ENCODE measurements at places on chromosomes 1 and 21.
A peak's percentile ranks its signal among the peaks of the same experiment; 100 is the strongest.

- no peak for DNase-seq
Observed at GRCh38 chr1:9322661-9323244, 30.1 kb downstream of the SPSB1 start.

DNA sequence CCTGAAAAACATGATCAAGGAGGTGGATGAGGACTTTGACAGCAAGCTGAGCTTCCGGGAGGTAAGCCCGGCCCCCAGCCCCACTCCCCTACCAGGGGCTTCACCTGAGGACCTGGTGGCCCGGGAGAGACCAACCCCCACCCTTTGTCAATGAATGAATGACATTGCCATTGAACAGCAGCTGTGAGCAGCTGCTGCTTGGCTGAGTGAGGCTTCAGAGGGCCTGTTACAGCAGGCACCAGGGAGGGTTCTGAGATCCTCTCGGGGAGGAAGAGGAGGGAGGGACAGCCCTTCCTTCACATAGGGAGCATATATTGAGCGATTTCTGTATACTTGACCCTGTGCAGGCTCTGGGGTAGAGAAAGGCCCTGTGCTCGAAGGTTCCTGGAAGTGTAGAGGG is 12.3 kb upstream of the CTRC start:
- DNase-seq, result no peak

GRCh38 chr1:59143811-59144210 is 153.1 kb upstream of the FGGY start:
- no peak for DNase-seq

GRCh38 chr1:77349275-77349674 is 67.5 kb downstream of the AK5 start:
- no peak for DNase-seq

GRCh38 chr1:48356901-48357300 is 115.1 kb downstream of the SPATA6 start:
- DNase-seq, result no peak

- DNase-seq, result no peak
Observed at GRCh38 chr1:17673329-17674072, 81.6 kb upstream of the ACTL8 start.

DNA sequence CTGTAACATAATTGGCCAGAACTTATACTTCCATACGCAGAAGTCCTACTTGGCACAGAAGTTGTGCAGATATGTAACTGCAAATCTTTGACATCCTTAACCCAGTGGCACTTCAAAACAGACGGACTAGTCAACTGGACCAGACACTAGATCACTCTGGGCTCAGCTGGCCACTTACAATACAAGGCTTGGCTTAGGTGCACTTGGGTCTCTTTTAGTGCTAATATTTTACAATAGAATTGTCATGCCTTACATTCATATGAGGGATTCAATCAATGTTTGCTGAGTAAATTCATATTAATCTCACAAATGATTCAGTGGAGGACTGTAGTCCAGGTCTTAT is 20.1 kb downstream of the XKR8 start:
- no peak for DNase-seq

- DNase-seq, result no peak
Observed at GRCh38 chr1:27779122-27779521, 6.1 kb downstream of the STX12 start.

- DNase-seq, result no peak
Observed at GRCh38 chr1:109499661-109500536, 6.0 kb downstream of the CYB561D1 start.

DNA sequence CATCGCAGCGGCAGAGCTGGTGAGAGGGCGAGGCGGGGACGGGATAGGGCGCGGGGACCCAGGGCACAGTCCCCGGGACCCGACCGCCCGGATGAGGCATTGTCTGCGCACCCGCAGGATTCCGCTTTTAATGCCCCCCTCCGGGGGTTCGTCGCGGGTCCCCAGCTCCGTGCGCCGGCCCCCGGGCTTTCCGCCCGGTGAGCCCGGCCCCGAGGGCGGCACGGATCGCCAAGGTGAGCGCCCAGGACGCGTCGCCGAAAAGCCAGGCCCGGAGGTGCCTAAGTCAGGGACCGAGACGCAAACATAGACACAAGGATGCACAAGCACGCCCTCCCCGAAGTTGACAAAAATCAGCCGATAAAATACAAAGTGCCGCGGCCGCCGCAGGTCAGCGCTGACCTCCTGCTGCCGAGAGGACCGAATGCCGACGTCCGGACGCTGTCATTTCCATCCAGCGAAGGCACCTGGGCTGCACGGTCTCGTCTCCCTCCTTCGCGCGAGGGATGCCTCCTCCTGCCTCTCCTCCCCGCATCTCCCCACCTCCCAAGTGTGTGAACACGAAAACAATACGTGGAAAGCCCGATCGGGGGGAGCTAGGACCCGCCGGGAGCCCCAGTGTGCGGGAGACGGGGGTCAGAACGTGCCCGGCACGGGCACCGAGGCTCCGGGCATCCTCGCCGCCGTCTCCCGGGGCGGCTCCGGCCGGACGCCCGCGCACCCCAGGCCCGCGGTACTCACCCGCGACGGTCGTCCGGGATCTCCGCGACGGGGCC is 101.1 kb upstream of the SOD1 start:
- peak; percentile 1 for DNase-seq

DNA sequence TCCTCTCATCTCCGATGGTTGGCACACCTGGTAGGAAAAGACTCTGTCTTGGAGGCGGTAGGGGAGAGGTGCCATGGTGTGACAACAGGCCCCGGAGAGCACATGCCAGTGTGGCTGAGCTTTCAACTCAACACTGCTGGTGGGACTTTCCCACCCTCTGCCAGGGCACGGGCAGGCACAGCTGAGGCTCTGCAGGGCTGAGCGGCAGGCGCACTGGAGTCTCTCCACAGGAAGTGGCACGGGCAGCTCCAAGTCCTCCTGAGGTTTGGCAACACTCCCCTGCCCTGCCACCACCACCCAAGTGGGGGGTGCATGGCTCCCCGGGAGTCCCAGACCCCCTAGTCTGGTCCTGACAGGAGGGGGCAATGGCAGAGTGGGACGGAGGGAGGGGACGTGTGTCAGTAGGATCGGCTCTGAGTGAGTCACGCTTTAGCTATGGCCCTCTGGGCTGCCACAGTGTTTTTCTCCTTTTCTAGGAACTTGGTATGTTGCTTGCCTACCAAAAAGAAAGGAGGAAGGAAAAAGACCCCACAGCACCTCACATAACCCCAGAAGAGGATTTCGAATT is 27.3 kb upstream of the EVA1B start:
- no peak for DNase-seq

- no peak for DNase-seq
Observed at GRCh38 chr21:37869661-37870060, 46.6 kb downstream of the KCNJ6 start.

- DNase-seq, result no peak
Observed at GRCh38 chr1:220528679-220529501, 954 bp downstream of the MARK1 start.

- DNase-seq, result no peak
Observed at GRCh38 chr1:156488566-156489165, 11.9 kb downstream of the MEF2D start.

DNA sequence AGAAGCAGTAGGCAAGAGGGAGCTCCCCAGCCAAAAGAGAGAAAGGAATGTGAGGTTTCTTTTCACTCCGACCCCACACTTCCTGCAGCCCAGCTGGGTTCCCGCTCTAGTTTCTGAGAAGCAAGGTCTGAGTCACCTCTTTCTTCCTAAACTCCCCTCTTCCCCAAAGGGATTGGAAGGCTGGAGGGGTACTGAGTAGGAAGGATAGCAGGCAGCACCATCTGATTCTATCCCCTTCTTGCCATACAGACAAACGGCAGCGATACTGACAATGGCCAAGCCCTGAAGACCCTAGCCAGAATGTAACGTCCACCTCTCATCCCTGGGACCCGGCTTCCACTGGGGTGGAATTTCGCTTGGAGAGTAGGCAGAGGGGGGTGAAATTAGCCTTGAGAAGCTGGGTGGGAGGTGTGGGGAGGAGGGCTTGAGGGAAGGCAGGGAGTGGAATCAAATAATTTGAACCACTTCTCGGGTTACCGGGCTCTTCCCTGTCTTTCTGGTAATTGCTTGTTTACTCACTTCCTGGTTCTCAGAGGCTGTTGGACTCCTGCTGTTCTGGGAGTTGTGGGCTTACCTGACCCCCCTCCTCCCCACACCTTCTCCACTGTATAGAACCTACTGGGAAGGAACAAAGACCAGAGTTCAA is 13.2 kb downstream of the IER5 start:
- no peak for DNase-seq

- DNase-seq, result no peak
Observed at GRCh38 chr1:159877695-159878444, 15.4 kb upstream of the VSIG8 start.

DNA sequence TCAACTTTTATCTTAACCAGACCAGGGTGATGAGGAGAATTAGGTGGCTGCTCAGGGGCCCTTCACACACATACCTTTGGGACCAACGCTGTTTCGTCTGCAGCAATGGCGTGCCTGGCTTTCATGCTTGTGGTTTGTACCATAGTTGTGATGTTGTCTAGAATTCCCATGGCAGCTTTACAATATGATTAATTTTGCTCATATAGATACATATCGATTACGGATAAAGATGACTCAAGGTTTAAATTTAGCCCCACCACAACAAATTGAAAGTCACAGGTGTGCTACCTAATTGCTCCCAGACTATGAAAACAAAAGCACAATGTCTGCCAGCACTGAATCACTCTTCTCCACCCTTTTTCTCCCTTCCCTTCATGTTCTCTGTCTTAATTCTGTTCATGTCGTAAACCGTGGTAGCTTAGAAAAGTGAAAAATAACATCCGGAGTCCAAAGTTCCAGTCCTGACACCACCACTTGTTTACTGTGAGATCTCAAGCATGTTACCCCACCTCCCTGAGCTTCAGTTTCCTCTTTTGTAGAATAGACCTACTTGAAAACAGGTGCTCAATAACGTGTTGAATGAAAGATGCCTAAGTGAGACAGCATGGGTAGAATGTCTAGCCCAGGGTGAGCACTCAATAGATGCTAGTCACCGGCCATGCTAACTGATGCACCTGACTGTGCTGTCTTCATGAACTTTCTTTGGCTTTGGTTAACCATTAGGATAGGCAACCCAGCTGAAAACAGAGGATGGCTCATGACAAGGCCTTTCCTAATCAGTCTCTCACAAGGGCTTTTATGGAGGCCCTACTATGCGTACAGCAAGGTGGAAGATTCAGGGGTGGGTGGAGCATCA is 22.1 kb upstream of the JUN start:
- no peak for DNase-seq

DNA sequence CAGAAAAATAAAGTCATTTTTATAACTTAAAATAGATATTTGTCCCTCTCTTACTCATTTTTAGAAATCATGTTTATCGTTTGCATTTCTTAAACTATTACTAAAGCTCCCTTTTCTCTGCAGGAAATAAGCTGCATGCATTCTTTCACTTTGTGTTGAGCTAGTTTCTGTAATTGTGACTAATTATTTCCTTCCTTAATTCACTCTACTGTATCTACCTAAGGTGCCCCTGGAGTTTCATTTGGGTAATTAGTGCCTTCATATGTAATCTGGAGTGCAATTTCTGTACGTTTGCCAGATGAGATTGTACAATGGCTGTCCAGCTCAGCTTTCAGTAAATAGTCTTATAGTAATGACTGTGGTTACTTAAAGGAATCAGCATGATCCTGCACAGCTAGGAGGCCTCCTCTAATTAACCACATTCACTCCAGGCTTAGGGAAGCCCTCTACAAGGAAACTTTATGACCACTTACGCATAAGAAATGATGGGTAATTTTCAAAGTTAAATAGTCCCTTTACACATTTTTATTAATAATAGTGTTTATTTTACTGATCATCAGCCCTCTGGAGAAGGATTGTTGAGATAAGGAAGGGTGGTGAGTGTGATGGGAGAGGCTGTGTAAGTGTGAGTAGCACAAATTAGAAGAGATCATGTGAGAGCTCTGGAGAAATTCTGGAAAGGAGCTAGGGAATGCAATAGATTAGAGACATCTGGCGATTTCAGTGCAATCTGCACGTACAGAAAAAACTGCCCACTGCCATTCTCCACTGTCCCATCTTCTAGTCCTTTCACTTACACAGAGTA is 86.8 kb downstream of the LRRC8C start:
- DNase-seq, result no peak

DNA sequence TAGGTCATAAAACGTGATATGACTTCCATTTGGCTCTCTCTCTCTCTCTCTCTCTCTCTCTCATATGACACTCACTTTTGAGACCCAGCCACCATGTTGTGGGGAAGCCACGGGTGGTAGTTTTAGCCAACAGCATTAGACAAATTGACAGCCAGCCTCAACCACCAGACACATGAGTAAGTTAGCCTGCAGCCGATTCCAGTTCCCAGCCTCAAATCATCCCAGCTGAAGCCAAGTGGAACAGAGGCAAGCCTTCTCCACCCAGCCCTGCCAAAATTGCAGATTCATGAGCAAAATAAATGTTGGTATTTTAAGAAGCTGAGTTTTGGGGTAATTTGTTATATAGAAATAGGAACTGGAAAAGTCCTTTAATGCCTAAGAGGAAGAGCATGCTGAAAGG is 98.0 kb upstream of the DNAH14 start:
- DNase-seq, result no peak

DNA sequence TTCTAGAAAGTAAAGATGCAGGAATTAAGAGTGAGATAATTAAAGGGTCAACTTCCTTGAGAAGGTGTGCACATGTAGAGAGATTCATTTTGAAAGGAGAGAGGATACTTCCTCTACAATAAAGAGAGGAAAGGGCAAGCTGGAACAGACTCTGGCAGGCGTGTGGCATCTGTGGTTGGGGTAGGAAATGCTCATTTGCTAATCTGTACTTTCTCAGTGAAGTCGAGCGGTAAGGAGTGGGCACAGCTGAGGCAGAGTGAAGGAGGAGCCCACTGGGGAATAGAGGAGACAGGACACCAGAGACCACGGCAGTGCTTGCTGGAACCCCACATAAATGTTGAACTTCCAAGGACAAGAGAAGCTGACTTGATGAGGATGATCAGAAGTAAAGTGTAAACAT is 49.1 kb downstream of the PCSK9 start:
- DNase-seq, result no peak

DNA sequence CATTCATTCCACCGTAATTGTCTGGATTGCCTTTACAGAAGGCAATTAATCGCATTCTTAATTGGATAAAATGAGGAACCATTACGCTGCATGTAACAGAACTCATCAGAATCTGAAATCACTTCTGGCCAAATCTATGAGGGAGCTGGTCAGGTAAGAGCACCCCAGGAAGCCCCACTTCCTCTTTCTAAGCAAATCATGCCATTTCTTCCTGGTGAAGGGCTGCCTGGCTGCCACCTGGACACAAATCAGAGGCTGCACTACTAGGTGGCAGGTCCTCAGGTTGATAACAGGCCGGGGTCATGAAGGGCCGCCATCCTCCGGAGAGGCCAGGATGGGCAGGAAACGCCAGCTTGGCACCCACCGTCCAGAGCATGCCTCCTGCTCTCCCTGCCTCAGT is 73.7 kb downstream of the CAPZB start:
- no peak for DNase-seq
